ENCODE measurements at places on chromosomes 12 and 14. TPM values are rescaled to one million over a fixed set of nuclear protein-coding genes. Genes with fewer than 3 reads are reported as not detected.

RPS26 gene
- 2,167 TPM for total RNA-seq

GPR65 gene
- total RNA-seq, result under 0.01 TPM

ADAM21 gene
- under 0.01 TPM for total RNA-seq

ASCL4 gene
- not detected for total RNA-seq

PTPRQ gene
- total RNA-seq, result 0.59 TPM

GPR132 gene
- total RNA-seq, result not detected

All from bronchus fibroblast of lung (primary cell).